ENCODE measurements at places on chromosomes 3 and 15. TPM values are rescaled to one million over a fixed set of nuclear protein-coding genes. Genes with fewer than 3 reads are reported as not detected.

Gene RAB6B
- not detected for total RNA-seq

Gene CYP1A1
- total RNA-seq, result not detected

Gene MCF2L2
- 1.5 TPM for total RNA-seq

Gene FAM107A
- not detected for total RNA-seq

Gene RETNLB
- total RNA-seq, result not detected

Gene PLA2G4F
- not detected for total RNA-seq

Gene IL1RAP
- 11.5 TPM for total RNA-seq

Gene EXD1
- not detected for total RNA-seq

Gene RNF7
- total RNA-seq, result 40.9 TPM

Gene TRMT10C
- 25.3 TPM for total RNA-seq

Gene TMEM40
- not detected for total RNA-seq

Gene CATSPER2
- 17.2 TPM for total RNA-seq

Gene STAC
- not detected for total RNA-seq

Gene SERINC4
- total RNA-seq, result 0.32 TPM

Gene HCN4
- total RNA-seq, result not detected

Gene COX17
- total RNA-seq, result 47.8 TPM

Gene DHX36
- 132 TPM for total RNA-seq

Gene CLK3
- 176 TPM for total RNA-seq

Gene THRB
- 0.86 TPM for total RNA-seq

Gene MYRIP
- 0.10 TPM for total RNA-seq

Gene TMEM212
- not detected for total RNA-seq

Gene MRPS22
- total RNA-seq, result 38.9 TPM

Gene TLR9
- 21.0 TPM for total RNA-seq

Gene HRH1
- total RNA-seq, result not detected

Gene SPRED1
- 1.2 TPM for total RNA-seq

Gene NMNAT3
- total RNA-seq, result 2.7 TPM

Gene GPR176
- total RNA-seq, result 0.39 TPM

Gene CDHR4
- total RNA-seq, result 0.32 TPM

Gene PLS1
- 0.74 TPM for total RNA-seq

Gene DBR1
- 27.6 TPM for total RNA-seq

Gene MESD
- 35.3 TPM for total RNA-seq

Gene CFAP100
- total RNA-seq, result not detected

Gene ATP13A5
- total RNA-seq, result 0.12 TPM

Gene GPR171
- 1.6 TPM for total RNA-seq

Gene SMCO1
- not detected for total RNA-seq

Gene TRIM42
- total RNA-seq, result not detected

Gene FBXO40
- total RNA-seq, result not detected

Gene MGLL
- total RNA-seq, result 5.5 TPM

Gene GPR149
- total RNA-seq, result not detected

Gene CAPN3
- total RNA-seq, result 44.2 TPM

Gene CCR8
- total RNA-seq, result not detected

Gene SERPINI2
- total RNA-seq, result not detected

Gene SKOR1
- total RNA-seq, result 0.32 TPM

Gene DNAH12
- total RNA-seq, result 0.39 TPM

Gene IP6K2
- total RNA-seq, result 138 TPM

Gene GABRR3
- not detected for total RNA-seq

Measured in B cell (primary cell).